Caki2 (cell line): ENCODE measurements at places on chromosomes 1 and 21. TPM values are rescaled to one million over a fixed set of nuclear protein-coding genes. Genes with fewer than 3 reads are reported as not detected.

Gene RAB3B
- 1.5 and 2.4 TPM in 2 replicates for total RNA-seq

Gene NBPF6
- not detected in 2 replicates for total RNA-seq

Gene PLEKHA6
- total RNA-seq, result 20.8 and 36.3 TPM in 2 replicates

Gene ATP1A4
- total RNA-seq, result not detected in 2 replicates

Gene PCP4
- not detected in 2 replicates for total RNA-seq
